ENCODE measurements at places on chromosomes 5 and 9.

- peak; percentile 55 for DNase-seq
These were observed 31.4 kb upstream of the SPTLC1 start for GRCh38 chr9:92146610-92147009.

GRCh38 chr9:119588874-119589744, 219.9 kb upstream of the BRINP1 start:
- DNase-seq: no peak

- no peak for DNase-seq
These were observed 44.3 kb downstream of the SLC6A3 start for GRCh38 chr5:1400936-1401335.

DNA sequence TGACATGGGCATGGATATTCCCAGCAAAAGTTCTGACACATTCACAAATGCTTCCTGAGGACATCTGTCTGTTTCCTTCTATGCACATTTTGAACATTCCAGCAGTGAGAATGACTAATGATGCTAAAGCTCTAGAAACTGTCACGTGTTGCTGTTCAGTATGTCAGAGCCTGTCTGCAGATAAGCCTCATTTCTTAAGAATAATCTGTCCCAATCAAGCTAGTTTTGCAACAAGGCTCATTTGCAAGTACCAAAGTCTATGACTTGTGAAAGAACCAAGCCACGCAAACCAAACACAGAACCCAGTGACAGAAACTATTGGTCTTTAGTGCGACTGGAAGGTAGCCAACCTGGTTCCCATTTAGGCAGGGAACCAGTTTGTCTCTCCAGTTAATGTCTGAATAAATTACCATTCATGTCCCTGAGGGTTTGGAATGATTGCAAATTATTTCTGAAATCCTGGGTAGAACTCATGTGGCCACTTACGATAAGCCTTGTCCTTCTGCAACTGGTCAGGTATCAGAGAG, 178.5 kb downstream of the C9orf152 start:
- DNase-seq: peak; percentile 99

DNA sequence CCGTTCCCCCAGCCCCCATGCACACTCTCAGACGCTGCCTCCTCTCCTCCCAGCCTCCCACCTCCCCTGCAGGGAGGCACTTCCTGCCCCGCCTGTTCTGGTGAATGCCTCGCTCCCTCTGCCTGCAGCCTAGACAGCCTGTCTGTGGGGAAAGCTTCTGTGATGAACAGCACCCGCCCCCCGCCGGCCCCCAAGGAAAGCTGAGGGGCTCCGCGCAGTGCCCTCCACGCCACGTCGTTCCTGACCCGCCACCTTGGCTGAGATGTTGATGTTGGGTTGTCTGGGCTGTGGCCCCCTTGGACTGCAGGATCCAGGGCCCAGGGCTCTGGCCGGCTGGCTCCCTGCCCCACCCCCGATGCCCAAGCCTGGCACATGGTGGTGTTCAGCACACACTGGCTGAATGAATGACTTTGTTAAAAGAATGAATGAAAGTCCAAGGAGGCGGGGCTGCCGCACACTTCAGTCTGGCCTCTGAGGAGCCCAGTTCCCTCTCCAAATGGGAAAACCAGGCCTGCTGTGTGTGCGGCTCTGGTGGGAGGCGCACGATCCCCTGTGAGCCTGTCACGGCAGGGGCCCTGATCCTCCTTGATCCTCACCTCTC, 2.1 kb upstream of the MYMK start:
- no peak for DNase-seq

All from iris pigment epithelial cell (primary cell).